ENCODE measurements at places on chromosomes 7 and 10.
A peak's percentile ranks its signal among the peaks of the same experiment; 100 is the strongest.

DNA sequence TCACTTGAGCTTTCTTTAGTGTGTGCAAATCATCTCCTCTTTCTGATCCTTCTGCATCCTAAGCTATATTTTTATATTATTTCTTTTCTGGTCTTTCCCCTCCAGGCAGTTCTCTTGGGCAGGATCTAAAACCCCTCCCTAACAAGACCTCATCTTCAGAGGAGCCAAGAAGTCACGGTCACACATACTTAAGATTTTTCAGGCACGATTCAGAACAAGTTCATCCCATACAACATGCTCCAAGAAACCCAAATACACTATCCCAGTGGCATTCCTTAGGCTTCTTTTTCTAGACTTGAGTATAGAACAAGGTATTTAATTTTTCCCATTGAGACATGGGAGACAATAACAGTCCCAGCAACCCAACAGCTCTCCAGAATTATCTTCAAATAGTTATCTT is 1251.5 kb downstream of the DNAJB9 start:
- no peak for DNase-seq

- DNase-seq, result peak; percentile 32
Measured at GRCh38 chr10:5343561-5343960, 21.2 kb upstream of the UCN3 start.

- DNase-seq, result no peak
Measured at GRCh38 chr7:30465811-30466180, 12.8 kb downstream of the NOD1 start.

DNA sequence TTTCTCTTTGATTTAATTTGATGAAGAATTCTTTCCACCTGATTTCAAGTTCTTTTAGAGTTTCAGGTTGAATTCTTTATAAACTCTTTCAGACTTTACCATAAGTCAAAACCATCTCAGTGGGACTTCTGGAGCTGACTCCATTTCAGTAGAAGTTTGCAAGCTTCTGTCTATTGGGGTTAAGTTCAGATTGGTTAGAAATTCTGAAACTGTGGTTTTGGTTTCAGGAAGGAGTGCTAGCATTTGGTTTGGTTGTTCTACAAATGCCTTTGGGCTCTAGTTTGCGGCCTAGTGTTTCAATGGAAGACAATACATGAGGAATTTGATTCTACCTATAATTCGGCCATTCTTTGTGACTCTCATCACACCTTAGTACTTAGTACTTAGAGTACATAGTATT is 176.8 kb upstream of the RHOBTB1 start:
- no peak for DNase-seq

- DNase-seq, result no peak
Measured at GRCh38 chr7:4766666-4767519, 8.5 kb upstream of the AP5Z1 start.

DNA sequence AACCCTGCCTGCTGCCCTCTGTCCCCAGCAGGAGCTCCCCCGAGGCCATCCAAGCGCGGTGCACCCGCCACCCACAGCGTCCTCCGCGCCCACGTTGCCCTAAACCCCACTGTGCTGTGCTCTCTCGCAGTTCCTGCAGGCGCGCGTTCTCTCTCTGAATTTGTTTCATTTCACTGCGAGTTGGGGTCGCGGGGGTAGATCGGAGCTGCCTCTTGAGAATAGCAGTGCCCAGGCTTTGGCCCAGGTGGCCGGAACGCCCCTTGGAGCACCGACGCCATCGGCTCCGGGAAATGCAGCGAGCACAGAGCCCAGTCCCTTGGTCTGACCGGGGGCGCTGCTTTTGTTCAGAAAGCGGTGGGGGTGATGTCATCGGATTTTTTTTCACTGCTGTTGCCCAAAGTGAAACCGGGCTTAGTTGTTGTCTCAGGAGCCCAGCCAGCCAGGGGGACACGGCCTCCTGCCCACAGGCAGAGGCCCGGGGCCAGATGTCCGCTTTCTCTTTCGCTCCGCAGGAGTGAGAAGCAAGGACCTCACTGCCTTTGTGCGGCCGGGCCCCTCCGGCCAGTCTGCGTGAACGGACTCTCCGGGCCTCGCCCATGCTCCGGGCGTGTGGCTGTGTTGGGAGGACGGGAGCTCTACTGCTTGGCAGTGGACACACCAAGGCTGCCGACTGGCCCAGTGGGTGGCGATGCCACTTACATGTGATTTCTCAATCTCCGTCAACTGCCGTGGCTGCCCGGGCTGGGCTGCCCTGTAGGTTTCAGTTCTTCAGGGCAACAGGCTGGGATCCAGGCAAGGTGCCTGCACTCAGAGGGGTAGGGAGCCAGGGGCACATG is 43.1 kb downstream of the FOXK1 start:
- DNase-seq, result peak; percentile 69

DNA sequence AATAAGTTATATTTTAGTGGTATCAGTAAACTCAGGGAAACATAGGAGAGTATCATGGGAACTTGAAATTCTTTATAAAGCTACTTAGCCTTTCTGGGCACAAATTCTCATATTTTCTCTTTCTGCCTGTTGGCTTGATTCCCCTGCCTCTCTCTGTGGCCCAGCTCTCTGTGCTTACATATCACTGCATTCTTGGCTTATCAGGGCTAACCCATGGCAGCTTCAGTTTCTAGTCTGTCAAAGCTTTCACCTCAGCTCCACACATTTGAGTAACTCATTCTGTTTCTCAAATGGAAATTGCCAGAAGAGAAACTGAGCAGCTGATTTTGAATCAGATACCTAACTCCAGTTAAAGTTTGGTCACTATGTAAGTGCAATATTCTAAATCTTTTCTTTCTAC is 713.1 kb downstream of the DNAJB9 start:
- no peak for DNase-seq

GRCh38 chr7:68925241-68925640 is 673.0 kb upstream of the AUTS2 start:
- DNase-seq, result no peak

- DNase-seq, result no peak
Measured at GRCh38 chr7:73671322-73671661, 3.7 kb downstream of the VPS37D start.

DNA sequence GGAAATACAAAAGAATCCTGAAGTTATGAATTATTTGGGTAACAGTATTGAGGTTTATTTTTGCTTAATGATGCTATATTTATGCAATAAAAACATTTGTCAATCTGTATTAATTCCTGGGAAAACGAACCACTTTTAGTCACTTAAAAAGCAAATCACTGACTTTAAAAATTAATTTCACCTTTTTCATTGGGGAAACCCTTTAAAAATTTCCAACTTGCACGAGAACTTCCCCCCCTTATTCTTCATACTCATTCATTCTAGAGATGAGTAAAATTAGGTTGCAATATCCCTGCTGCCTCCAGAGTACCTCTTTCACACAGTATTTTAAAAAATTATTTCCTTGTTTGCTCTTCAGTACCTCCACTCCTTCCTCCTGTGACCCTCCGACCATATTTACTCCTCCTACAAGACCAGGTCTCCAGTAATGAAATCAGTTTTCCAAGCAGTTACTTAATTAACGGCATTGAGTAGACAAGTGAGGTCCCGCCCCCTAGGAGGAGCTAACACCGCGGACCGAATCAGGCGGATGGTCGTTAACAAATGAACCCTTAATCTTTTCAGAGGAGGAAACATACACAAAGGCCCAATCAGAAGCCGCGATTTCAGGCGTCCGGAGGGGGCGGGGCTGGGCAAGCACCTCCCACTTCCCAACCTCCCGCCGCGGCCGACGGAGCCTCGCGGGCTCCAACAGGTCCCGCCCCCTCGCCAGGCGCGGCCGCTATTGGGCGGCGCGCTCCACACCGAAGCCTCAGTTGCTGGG is 465 bp upstream of the TRIM24 start:
- peak; percentile 98 for DNase-seq

DNA sequence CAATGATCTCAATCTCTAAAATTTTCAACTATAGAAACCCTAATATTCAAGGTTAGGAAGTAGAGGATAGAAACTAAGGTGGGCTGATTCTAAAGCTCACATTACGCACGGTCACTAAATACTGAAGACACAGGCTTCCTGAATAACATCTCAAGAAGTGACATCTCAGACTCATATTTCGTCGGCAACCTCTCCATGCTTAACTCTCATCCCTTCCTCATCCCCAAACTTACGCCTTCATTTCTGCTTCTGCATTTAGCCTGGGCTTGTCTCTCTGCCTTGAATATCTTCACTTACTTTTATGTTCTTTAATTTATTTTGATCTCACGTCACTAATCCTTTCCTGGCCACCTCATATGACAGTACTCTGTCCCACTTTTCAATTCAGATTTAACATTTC is 9.2 kb downstream of the PGAM1 start:
- no peak for DNase-seq

- DNase-seq, result no peak
Measured at GRCh38 chr10:123236126-123236525, 81.9 kb downstream of the BUB3 start.

GRCh38 chr7:155722118-155722517 is 77.7 kb downstream of the RBM33 start:
- DNase-seq, result no peak

GRCh38 chr7:98548971-98549370 is 68.1 kb upstream of the NPTX2 start:
- no peak for DNase-seq

DNA sequence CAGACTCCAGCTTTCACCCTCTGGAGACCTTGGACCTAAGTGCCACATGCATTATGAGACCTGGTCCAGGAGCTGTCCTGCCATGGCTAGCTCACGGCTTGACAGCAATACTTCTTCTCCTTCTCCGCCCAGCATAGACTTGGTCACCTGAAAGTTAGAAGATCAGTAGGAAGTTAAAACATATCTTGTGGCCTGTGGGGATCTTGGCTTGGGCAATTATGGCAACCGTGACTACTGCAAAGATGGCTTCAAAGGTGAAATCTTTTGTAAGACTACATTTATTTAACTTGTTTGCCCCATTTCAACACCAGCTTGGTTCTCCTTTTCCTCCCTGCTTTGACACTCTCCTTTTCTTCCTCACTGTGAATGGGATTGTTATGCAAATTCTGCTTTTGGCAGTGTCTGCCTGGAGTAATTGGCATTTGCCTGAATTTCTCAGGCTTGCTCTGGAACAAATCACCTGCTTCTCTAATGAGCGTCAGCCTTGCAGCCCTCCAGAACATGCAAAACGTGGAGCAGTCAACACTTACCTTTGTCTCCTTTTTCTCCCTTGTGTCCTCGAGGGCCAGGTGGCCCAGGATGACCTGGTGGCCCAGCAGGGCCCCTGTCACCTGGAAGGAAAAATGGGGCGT is 53.4 kb downstream of the COL17A1 start:
- DNase-seq, result no peak

GRCh38 chr7:1708596-1709251 is 38.6 kb downstream of the ELFN1 start:
- no peak for DNase-seq

- no peak for DNase-seq
Measured at GRCh38 chr7:113664867-113665266, 253.9 kb downstream of the PPP1R3A start.

DNA sequence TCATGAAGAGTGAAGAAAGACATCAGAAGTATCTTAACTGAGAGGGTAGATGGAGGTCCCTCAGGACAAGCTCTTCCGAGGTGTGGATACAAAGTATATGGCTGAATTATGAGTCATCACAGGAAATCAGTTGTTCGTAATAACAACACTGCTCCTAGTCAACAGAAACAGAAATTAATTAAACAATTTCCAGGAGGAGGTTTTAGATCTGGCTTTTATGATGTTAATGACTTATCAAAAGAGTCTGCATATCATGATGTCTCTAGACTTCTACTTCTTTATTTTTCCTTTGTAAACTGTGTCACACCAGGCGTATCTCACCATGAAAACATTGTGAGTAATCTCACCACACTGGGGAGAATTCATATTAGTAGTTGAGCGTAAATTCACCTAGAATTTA is 31.2 kb downstream of the OSBPL3 start:
- DNase-seq, result no peak

- DNase-seq, result no peak
Measured at GRCh38 chr7:142618655-142619351, 130.5 kb upstream of the PRSS1 start.

GRCh38 chr10:5971315-5971832 is 6.0 kb downstream of the IL15RA start:
- peak; percentile 53 for DNase-seq

GRCh38 chr10:74871595-74872382 is 45.4 kb downstream of the KAT6B start:
- peak; percentile 53 for DNase-seq

DNA sequence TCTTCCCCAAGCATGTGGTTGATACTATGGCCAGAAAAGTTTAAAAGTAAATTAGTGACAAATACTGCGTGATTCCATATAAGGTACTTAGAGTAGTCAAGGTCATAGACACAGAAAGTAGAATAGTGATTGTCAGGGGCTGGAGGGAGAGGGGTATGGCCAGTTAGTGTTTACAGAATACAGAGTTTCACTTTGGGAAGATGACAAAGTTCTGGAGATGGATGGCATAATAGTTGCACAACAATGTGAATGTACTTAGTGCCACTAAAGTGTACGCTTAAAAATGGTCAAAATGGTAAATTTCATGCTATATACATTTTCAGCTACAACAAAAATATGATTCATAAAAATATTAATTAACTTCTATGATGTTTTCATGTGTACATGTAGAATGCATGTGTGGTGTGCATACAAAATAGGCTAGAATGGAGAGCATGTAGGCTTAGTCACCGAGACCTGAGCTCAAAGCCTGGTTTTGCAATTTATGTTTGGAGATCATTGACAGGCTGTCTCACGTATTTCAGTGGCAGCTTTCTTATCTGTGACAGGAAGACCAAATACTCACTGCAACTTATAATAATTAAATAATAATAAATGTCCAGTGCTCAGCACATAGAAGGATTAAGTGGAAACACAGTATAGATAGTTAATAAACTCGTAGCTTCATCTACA is 625.6 kb downstream of the SUGCT start:
- DNase-seq, result no peak

GRCh38 chr10:5461914-5462840 is 37.2 kb downstream of the CALML5 start:
- no peak for DNase-seq

DNA sequence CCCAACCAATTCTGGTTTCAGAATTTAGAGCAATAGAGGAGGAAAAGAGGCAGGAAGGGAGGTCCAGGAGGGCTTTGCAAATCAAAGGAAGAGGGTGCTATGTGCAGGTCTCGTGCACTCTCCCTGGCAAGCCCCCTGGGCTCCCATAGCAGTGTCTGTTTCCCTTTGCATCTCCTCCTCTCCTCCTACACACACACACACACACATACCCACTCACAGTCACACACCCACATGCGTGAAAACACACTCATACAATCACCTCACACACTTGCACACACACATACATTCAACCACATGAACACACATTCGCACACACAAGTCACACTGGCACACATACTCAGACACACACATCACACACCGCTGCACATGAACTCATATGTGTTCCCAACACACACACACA is 105.3 kb downstream of the OAT start:
- DNase-seq, result no peak
